Dorsolateral prefrontal cortex (tissue), 122 donors: ENCODE measurements at places on chromosomes 5 and 9. TPM values are rescaled to one million over a fixed set of nuclear protein-coding genes. Genes with fewer than 3 reads are reported as not detected.

DNA sequence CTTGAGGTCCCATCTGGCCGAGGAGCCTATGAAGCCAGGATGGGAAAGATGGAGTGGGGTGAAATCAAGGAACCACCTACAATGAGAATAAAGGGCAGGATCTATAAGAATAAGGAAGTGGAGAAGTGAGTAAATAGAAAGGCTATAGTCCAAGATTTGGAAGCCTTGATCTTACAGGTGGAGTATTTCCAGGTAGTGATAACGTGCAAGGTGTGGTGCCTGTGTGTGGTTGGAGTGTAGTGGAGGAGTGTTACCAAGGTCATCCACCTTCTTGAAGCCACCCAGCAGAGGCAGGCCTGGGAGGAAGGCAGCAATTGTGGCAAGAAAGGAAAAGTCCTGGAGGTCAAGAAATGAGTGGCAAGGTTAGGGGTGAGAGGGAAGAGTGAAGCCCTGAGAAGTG lies 72.9 kb downstream of the IQGAP2 start:
- no peak for DNase-seq

DNA sequence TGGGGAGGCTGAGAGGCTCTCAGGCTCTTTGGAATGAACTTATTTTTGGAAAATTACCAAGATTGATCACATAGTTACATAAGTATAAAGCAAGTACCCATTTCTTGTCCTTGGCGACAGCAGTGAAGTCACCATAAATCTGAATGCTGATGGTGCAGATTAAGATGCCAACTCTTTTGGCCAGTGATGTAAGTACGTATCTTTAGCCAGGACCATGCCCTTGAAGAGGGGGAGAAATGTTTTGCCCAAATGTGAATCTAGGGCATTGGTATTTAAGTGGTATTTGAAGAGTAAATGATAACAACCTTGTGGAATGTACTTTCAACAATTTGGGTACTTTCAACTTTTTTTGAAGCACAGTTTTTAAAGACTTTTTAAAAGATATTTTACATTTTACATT lies 68.2 kb upstream of the RAD23B start:
- DNase-seq, result no peak

DNA sequence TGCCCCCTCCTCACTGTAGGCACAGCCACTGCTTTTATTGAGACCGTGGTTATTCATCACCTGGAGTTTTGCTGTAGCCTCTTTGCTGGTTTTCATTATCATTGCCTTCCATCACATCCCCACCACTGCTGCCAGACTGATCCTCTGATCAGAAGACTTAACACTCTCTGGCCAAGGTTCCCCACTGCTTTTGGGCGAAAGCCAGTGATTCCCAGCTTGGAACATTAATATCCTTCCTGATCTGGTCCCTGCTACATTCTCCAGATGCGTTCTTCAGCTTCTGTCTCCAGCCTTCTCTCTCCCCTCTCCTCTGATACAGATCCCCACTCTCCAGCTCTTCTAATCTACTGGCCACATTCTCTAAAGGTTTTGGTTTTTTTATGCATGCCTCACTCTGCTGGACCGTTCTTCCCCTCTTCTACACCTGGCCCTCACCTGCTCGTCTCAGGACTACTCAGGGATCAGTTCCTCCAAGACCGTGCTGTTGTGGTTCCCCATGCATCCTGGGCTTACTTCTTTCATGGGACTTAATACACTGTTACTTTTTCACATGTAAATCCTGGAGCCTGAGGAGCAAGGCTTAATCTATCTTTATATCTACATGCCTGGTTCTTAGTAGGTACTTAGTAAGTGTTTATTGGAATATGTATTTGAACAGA lies 115.0 kb downstream of the PRKACG start:
- DNase-seq, result no peak

MEGF9 gene
- total RNA-seq, result 92.6 TPM

DNA sequence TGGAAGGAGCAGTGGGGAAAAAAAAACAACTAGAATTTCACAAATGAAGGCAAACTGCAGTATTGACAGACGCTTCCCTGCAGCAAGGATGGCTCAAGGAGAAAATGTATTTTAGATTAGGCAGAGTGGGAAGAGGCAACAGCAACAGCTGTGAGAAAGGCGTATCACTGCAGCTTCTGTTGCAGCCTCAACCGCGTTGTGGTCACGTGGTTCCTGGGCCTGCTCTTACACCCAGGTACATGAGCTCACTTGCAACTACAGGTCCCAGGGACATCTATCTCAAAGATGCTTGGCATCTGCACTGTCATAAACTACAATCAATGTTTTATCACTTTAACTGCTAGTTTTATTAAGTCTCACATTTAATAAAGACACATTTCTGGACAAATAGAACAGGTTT lies 36.0 kb upstream of the GOLM1 start:
- DNase-seq, result no peak

GRCh38 chr5:72407541-72407940 lies 87.4 kb downstream of the PTCD2 start:
- no peak for DNase-seq
